ENCODE measurements at places on chromosomes 5 and 9.
A peak's percentile ranks its signal among the peaks of the same experiment; 100 is the strongest.

DNA sequence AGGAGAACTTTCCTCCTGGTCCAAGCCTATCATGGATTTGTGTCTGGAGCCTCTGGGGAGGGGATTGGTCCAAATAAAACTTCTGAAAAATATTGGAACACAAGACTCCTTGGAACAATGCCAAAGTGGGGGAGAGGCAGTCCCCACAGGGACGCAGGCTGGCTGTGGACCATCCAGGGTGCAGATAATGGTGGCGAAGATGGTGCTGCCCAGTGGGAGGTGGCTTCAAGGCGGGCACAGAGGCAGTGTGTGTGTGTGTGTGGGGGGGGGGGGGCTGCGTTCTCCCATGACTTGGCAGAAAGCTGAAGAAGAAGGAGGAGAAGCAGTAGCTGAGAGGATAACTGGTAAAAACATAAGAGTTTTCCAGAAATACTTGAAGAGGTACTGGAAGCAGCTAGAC is 186.4 kb downstream of the MELK start:
- DNase-seq, result no peak

DNA sequence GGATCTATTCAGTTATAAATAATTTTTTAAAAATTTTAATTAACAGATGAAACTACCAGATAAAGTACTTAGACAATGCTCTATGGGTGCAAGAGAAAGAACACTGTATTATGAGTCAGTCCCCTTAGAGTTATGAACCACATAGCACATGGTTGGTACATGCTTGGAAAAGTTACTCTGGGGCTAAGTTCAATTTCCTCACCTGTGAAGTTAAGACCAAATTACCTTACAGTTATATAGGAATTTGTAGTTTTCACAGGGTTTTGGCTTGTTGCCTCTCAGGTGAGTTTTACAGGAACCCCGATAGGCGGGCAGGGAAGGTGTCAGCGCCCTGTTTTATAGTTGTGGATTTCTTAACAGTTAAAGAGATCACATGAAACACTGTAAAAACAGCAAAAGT is 1.2 kb downstream of the PANK3 start:
- DNase-seq, result no peak

DNA sequence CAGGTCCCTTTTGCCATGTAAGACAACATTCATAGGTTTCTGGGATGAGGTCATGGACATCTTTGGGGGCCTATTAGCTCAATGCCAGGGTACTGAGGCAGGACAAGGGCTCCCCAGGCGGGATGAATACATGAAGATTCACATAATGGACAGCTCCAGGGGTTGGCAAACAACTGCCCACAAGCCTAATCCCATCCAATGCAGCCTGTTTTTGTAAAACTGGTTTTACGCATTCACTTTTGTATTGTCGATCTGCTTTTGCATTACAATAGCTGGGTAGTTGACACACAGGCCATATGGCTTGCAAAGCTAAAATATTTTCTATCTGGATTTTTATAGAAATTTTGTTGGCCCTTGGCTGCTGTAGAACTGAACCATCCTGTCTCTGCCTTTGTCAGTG is 248.5 kb upstream of the PANK3 start:
- DNase-seq, result no peak

DNA sequence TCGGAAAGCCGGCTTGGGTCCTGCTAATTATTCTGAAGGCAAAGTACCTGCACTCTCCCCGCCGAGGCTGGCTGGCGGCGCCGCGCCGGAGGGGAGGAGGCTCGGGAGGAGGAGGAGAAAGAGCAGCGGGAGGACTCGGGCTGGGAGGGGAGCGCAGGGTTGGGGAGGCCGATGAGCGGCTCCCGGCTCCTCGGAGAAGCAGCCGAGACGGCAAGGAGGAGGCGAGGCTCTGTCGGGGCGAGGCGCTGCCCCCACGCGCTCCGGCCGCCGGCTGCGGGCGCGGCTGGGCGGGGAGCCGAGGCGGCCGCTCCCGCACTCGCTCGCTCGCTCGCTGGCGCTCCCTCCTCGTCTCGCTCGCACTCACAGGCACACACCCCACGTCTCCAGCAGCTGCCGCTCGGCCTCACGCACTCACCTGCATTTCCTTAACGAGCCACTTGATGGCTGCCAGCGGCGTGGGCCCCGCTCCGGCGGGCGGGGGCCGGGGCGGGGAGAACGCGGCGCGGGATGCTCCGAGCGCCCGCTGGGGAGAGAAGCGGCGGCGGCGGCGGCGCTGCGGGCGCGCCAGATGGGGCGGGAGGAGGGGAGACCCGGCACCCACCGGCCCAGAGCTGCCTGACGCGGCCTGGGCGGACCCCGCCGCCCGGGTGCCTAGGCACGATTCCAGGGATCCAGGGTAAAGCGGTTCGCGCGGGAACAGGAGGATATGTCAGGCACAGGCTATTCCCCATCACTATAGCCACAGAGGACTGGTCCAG is at the start of gene PTPRD:
Gene PTPRD (minus strand): TSS at position 362 of the 758 bp plus-strand sequence.
- peak; percentile 65 for DNase-seq

DNA sequence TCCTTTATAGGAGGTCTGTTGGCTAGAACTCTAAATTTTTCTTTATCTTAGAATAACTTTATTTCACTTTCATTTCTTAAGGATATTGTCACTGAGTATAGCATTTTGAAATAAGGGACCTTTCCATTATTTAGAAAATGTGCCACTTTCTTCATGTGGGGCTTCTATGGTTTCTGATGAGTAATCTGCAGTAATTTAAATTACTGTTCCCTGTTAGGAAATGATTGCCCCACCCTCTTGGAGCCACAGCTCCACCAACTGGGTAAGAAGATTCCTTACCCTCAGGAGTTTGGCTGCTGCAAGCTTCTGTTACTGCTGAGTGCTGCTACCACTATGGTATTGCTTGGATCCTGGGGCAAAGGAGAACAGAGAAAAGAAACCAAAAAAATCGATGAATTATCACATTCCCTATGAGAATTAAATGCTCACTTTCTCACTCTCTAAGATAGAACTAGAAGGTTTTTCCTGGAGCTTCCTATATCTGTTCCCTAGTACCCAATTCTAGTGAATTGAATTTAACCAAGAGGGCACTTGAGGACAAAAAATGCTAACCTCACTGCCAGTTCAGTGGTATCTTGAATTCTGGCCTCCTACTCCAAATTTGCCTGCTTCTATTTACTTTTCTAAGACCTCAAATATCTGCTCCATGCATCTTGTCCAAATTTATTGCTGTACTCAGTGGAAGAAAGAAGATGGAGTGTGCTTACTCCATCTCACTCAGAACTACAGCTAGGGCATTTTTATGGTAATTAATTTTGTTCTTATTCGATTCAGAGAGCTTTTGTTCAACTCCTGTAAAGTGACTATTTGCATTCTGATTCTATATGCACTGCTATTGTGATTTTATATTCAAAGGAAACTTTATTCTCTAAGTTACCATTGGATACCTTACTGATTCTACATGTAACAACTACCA is 2111.3 kb downstream of the MAT2B start:
- no peak for DNase-seq

DNA sequence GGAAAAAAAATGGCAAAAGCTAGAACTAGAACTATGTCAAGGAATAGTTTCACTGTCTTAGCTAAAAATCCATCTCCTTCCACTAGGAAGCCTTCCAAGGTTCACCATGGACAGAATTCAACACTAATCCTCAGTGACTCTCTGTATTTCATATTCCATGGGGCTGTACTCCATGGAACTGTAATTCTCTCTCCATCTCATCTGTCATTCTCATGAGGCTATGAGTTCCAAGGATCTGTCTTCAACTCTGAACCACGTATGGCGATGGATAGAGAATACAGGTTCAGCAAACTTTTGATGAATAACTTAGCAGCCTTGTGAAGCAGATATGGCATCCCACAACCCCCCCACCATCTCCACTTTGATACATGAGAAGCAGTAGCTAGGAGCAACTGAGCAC is 184.0 kb downstream of the SPOCK1 start:
- no peak for DNase-seq

DNA sequence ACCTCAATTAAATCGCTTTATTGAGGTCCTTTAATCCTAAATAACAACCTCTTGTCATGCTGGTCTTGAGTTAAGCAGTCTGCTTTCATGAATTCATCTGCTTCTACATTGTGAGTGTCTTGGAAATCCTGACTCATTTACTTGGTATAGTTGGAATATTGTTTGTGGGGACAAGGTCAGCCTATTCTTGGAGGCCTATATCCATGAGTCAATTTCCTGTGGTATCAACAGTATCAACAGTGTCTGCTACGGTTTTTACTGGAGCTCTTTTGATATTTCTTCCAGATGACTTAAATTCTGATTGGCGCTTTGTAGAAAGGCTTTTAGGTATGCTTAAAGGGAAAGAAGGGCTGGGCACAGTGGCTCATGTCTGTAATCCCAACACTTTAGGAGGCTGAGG is 71.2 kb upstream of the PARP8 start:
- no peak for DNase-seq

GRCh38 chr5:124649491-124650146 is 96.8 kb downstream of the ZNF608 start:
- DNase-seq, result peak; percentile 54

GRCh38 chr5:151772029-151772845 is 483 bp downstream of the G3BP1 start:
- DNase-seq, result peak; percentile 36

- peak; percentile 47 for DNase-seq
Observed at GRCh38 chr9:89676281-89676680, 71.5 kb downstream of the GADD45G start.

DNA sequence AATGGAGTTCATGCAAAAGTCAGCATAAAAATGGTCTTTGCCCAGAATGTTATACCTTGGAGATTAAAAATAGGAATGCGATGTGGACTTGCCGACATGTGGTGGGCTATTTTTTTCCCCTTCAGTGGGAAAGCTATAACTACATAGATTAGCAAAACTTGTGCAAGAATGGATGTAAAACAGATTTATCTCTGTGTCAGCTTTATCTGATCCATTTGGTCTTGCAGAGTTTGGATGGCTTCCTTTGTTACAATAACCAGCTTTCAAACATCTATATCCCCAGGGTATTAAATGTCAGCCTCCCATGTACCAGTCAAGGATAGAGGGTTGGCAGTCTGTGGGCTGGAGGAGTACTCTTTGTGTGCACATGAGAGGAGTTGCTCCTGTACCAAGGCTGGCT is 284.9 kb downstream of the TMEM38B start:
- DNase-seq, result peak; percentile 77

DNA sequence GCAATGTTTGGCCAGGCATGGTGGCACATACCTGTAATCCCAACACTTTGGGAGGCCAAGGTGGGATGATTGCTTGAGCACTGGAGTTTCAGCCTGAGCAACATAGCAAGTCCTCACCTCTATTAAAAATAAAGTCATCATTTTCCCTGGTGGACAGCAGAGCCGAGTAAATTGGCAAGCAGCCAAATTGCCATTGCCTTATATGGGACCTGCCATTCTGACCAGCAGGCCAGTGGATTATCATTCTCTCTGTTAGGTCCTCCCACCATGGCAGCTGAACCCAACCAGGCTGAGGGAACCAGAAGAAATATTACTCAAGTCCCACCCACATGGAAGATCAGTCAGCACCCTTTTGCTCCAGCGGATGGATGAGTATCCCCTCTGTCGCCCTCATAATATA is 1829.9 kb downstream of the EFNA5 start:
- DNase-seq, result peak; percentile 8

- no peak for DNase-seq
Observed at GRCh38 chr5:10600626-10601245, 36.9 kb downstream of the ANKRD33B start.

GRCh38 chr9:112069318-112070169 is 105.6 kb downstream of the SUSD1 start:
- DNase-seq, result no peak

DNA sequence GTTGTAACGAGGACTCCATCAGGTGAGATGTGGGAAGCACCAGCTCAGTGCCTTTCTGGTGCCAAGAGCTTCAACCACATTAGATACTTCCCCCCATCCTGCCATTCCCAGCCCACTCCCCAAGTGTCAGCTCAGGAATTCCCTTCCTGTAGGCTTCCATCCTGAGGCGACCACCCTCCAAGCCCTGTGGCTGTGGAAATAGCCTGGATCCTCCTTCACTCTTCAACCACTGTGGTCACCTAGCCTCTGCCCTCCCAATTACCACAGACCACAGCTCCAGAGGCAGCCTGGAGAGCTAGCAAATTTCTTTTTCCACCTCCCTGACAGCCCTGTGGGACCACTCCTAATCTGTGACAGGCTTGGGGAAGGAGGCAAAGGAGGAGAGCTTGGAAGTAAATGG is 219.8 kb upstream of the MAP3K1 start:
- DNase-seq, result no peak

- DNase-seq, result no peak
Observed at GRCh38 chr5:137250421-137250820, 248.7 kb downstream of the SPOCK1 start.

DNA sequence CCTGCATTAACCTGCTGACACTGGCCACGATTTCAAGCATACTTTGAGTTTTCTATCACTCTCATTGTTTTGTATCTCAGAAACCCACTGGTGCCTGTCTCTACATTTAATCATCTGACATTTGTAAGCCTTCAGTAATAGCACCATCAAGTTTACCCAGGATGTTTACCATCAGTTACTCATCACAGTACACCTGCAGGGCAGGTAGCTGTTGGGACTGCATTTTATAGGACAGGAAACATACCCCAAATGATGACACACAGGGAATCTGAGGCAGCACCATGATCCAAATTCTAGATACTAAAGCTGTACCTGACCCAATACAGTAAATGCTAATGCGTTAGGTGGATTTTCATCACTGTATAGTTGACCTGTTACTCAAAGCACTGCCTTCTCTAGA is 114.2 kb downstream of the FEM1C start:
- no peak for DNase-seq

DNA sequence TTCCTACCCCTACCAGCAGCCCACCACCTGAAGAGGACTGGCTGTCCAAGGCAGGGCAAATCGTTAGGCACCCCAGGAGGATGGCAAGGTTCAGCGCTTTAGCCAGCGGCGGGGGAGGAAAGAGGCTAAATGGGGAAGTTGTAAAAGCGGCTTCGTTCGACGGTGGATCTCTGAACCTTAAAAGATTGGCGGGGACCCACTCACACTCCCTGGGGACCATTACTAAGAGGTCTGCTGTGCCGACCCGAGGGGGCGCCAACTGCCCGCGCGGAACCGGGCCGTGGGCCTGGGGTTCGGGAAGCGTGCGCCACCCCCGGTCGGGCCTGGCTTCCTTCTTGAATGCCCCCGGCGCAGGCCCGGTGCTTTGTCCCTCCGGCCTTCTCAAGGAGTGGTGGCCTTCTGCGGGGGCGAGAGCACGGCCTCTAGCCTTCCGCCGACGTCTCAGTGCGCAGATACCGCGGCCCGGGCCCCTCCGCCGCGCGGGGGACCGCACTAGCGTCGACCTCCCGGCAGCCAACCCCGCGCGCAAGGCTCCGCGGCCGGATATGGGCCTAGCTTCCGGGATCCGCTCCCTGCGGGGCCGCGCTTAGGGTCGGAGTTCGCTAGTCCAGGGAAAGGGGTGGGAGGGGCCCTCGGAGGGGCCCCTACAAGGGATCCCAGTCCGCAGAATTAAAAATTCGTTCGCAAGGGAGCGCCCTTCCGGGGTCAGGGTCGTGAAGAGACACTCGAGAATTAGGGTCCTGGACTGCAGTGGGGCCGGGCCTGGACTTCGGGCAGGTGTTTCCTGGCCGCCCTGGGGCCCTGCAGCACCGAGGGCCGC is 10.5 kb downstream of the NR2F1-AS1 start:
- DNase-seq, result no peak

- no peak for DNase-seq
Observed at GRCh38 chr9:109799792-109800191, 19.8 kb downstream of the PALM2AKAP2 start.

Data from SK-N-DZ (cell line).